ENCODE measurements at places on chromosomes 2 and 18. TPM values are rescaled to one million over a fixed set of nuclear protein-coding genes. Genes with fewer than 3 reads are reported as not detected.

DNA sequence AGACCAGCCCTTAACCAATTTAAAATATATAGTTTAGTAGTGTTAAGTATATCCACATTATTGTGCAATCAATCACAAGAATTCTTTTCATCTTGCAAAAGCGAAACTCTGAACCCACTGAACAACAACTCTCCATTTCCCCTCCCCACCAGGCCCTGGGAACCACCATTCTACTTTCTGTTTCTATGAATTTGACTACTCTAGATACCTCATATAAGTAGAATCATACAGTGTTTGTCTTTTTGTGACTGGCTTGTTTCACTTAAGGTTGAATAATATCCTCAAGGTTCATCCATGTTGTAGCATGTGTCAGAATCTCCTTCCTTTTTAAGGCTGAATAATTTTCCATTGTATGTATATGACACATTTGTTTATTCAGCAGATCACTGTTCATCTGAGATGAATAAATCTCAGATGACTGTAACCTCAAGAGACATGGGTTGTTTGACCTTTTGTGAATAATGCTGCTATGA lies 8.1 kb upstream of the SOS1 start:
- no peak for DNase-seq
- H3K36me3 ChIP-seq, result no peaks in the 10 kb centered on the region

- no peaks in the 10 kb centered on the region for H3K4me1 ChIP-seq
- H3K27ac ChIP-seq, result no peak overlapping the region
- no peak for DNase-seq
- H3K4me3 ChIP-seq, result no peak overlapping the region
- H3K36me3 ChIP-seq, result no peaks in the 10 kb centered on the region
Measured at GRCh38 chr2:3756306-3756705, 52.9 kb downstream of the DCDC2C start.

- no peaks in the 10 kb centered on the region for H3K4me1 ChIP-seq
- no peak for DNase-seq
- H3K27me3 ChIP-seq, result no peaks in the 10 kb centered on the region
- no peak overlapping the region for H3K27ac ChIP-seq
- H3K36me3 ChIP-seq, result peaks cover 39% of the 10 kb centered on the region
Measured at GRCh38 chr18:2715990-2716389, 60.5 kb downstream of the SMCHD1 start.

The SH3YL1 gene
- total RNA-seq, result 3.0 TPM

The BARD1 gene
- total RNA-seq, result 22.0 TPM

Data from ascending aorta (tissue), 2 donors.